ENCODE measurements at places on chromosomes 2 and 18.

GRCh38 chr2:135055182-135055786 is 3.2 kb downstream of the RAB3GAP1 start:
- no peak for DNase-seq

DNA sequence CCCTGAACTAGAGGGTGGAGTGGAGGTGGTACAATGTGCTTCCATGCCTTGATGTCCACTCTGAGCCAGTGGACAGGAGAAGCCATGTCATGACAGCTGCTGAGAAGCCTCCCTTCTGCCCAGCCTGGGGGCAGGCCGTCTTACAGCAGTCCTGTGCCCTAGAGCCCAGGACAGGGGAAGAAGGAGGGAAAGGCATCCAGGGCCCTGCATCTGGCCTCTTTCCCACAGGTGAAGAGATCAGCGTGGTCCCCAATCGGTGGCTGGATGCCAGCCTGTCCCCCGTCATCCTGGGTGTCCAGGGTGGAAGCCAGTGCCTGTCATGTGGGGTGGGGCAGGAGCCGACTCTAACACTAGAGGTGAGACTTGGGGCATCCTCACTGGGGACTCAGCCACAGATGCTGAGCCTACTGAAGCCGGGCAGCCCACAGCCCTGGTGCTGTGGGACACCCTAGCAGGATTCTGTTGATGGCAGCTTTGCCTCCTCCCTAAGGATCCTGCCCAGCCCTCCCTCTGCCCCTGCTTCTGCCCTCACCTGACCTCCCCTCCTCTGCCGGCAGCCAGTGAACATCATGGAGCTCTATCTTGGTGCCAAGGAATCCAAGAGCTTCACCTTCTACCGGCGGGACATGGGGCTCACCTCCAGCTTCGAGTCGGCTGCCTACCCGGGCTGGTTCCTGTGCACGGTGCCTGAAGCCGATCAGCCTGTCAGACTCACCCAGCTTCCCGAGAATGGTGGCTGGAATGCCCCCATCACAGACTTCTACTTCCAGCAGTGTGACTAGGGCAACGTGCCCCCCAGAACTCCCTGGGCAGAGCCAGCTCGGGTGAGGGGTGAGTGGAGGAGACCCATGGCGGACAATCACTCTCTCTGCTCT is 3.1 kb downstream of the IL36RN start:
- DNase-seq = no peak

DNA sequence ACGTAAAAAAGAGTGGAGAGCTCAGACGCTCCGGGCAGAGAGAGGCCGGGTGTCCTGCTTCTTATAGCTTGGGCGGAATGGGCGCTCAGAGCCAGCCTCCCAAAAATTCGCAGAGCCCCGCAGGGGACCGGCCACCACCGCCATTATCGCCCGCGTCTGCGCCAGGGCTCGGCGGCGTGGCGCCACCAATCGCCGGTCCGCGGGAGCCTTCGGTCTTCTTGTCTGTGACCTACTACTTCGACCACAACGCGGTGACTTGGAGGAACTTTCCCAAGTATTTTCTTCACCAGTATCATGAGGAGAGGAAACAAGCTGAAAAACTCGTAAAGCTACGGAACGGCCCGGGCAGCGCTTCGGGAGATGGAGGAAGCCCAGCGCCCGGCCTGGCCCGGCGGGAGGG is 1138.1 kb upstream of the CHAC2 start:
- no peak for DNase-seq

DNA sequence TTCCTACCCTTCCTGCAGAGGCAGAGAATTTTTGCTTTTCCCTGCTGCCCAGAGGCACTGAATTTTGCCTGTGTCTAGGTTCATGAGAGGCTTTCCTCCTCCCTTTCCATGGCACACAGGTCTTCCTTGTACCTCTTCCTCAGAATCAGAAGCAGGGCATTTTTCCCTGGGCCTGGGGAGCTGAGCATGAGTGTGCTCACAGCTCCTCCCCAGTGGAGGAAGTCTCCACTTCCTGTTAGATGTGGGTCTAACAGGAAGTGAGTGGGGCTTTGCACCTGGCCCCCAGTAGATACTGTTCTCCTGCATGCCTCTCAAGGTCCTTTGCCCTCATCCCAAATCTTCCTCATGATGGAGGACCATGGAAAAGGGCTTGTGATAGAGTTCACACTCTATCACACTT is 297.2 kb upstream of the FIGN start:
- no peak for DNase-seq

DNA sequence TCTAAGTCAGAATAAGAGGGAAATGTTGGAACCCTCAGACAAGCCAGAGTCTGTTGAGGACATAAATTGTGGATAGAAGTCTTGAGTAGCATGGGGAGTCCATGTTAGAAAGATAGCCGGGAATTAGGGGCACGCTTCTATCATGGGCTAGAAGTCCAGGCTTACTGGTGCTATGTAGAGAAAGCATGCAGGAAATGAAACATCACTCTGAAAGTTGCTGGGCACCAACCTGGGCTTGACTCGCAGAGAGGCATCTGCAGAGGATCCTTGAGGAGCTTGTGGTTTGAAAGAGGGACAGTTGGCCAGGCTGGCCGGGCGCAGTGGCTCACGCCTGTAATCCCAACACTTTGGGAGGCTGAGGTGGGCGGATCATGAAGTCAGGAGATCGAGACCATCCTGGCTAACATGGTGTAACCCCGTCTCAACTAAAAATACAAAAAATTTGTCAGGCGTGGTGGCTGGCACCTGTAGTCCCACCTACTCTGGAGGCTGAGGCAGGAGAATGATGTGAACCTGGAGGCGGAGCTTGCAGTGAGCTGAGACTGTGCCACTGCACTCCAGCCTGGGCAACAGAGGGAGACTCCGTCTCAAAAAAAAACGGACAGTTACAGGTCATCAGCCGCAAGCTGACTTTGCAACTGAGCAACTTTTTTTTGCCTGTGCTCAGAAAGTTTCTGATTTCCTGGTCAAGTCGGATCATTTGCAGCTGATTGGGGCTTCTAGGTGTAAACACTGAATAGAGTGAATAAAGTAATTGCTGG is 24.9 kb downstream of the CERS6 start:
- DNase-seq = no peak
